ENCODE measurements at places on chromosomes 6 and 20.
A peak's percentile ranks its signal among the peaks of the same experiment; 100 is the strongest.

- DNase-seq, result no peak
These were observed 18.2 kb upstream of the RBL1 start for GRCh38 chr20:37114012-37114411.

- DNase-seq, result no peak
These were observed 8.8 kb downstream of the PKIG start for GRCh38 chr20:44590980-44591778.

- DNase-seq, result no peak
These were observed 63.3 kb downstream of the SLC16A10 start for GRCh38 chr6:111150577-111150976.

GRCh38 chr6:74161380-74161779 is 465.4 kb downstream of the CD109 start:
- no peak for DNase-seq

DNA sequence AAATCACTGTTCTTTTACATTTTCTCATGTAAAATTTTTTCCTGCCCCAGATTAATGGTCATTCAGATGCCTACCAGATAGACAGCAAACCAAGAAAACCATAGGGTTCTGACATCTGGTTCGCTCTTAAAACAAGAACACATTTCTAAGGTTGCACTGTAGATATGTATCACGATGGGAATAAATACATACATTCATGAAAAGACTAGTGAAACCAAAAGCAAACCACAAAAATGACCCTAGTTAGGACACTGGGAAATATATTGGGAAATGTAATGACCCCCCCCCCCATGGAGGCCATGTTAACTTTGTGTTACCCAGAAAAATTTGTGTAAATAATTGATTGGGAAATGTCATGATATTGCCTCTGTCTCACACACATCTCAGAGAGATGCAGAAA is 37.5 kb downstream of the MTFR2 start:
- no peak for DNase-seq

- DNase-seq, result no peak
These were observed 47.3 kb upstream of the BHLHE23 start for GRCh38 chr20:63054103-63054474.

- DNase-seq, result no peak
These were observed 4.1 kb upstream of the ZNF335 start for GRCh38 chr20:45976086-45976485.

- DNase-seq, result no peak
These were observed 2.3 kb downstream of the BIRC7 start for GRCh38 chr20:63238031-63238430.

GRCh38 chr6:2782825-2783187 is 17.6 kb downstream of the WRNIP1 start:
- no peak for DNase-seq

- DNase-seq, result no peak
These were observed 3.9 kb downstream of the CNPY3 start for GRCh38 chr6:42933205-42933604.

GRCh38 chr6:128443553-128443952 is 76.8 kb downstream of the PTPRK start:
- DNase-seq, result no peak

DNA sequence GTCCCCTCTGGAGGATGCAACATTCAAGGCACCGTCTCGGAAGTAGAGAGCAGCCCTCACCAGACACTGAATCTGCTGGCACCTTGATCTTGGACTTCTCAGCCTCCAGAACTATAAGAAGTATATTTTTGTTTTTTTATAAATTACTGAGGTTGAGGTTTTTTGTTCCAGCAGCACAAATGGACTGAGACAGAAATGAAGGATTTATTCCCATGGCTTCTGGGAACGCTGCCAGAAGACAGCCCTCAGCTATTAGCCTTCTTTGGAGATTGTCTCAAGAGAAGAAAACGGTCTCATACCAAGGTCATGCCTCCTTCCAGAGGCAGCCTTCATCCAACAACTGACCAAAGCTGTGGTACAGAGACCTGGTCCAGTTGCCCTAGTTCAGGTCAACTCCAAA is 85.4 kb downstream of the CHMP4B start:
- DNase-seq, result peak; percentile 2

DNA sequence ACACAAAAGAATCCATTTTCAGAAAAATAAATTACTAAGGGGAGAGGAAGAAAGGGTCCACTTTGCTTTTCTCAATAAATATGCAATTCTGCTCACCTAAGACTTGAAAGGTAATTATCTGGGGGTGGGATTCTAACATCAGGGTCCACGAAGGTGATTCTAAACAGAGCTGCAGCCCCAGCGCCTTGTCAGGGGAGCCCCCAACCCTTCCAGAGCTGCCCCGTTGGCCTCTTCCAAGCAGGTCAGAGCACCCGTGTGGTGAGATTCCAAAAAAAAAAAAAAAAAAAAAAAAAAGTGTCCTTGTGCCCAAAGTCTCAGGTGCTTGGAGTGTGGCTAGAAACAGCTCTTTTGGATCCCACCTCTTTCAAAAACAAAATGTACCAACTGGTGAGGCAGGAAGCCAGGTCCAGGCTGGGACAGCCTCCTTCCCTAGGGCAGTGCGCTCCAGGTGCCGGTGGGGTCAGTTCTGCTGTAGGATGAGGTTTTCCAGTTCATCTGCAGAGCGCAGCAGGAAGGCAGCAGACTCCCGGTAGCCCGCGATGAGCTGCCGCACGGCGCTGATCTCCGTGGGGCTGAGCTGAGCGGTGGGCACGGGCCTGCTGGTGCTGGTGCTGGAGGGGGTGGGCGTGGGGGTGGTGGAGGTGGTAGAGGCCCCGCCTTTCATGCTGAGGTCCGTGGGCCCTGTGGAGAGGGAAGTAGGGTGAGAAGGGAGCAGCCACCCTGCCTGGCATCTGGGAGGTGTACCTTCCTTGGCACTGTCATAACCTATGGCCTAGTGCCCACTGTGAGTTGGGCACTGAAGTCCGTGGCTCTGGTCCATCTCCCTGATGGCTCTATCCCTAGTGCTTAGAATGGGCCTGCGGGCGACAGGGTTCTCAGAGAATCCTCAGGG is 89.3 kb downstream of the ASXL1 start:
- peak; percentile 79 for DNase-seq

DNA sequence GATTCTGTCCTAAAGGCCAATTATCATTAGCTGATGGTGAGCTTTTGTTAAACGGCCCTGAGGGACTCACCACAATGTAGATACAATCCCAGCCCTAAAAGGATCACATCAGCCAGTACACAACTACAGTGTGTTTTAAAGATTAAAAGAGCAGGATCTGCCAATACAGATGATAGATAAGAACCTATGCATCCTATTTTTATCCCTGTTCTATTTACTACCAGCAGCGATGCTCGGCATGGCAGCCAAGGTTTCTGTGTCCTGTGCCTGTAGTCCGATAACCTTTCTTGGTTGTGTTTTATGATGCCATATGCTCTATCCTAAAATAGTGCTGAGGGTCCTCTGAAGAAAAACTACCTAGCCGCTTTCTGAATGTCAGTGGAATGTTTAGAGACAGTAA is 289.4 kb downstream of the PHACTR1 start:
- no peak for DNase-seq

DNA sequence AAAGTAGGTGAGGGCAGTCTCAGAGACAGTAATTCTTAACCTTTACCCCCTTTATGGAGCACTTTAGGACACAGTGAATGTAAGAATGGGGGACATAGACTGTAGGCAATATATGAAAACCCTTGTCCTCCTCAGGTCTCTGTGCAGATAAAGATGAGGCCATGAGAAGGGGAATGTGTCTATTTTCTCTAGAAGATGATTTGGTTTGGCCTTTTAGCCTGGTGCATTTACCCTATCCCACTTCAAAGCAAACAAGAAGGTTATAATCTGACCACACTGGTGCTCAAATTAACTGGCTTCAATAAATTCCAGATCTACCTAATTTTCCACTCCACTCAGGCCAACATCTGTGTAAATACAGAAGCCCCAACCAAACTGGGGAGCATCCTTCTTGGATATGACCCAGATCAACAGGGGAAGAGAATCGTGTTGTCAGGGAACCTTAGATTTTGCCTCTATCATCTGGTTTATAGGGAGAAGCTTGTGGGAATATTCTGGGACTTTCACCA is 42.4 kb downstream of the RIPOR2 start:
- DNase-seq, result no peak

- no peak for DNase-seq
These were observed 26.4 kb upstream of the MROH8 start for GRCh38 chr20:37205794-37206193.

GRCh38 chr6:33854572-33855030 is 50.8 kb upstream of the MLN start:
- peak; percentile 88 for DNase-seq

GRCh38 chr20:34388000-34388399 is 24.9 kb downstream of the ITCH start:
- DNase-seq, result no peak

GRCh38 chr6:162621246-162621645 is 106.3 kb downstream of the PRKN start:
- no peak for DNase-seq

GRCh38 chr6:12182676-12183075 is 107.5 kb upstream of the EDN1 start:
- no peak for DNase-seq

DNA sequence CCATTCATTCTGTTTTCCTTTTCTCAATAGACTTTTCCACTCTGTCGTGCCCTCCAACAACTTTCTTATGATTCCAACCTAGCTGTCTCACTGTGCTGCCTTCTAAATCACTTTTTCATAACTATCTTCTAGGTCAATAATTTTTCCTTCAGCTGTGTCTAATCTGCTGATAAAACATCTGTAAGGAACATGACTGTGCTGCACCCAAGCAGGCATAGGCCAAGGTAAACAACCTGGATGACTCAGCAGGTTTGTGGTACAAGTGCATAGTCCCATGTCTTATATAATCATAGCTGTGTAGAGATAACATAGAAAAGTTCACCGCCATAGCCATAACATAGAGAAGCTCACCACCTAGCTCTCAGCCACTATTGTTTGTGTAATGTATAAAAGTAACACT is 332.3 kb downstream of the PLCB1 start:
- no peak for DNase-seq

- DNase-seq, result no peak
These were observed 228.0 kb upstream of the TAB2 start for GRCh38 chr6:149089510-149089909.

GRCh38 chr6:128712898-128713297 is 170.0 kb upstream of the LAMA2 start:
- no peak for DNase-seq

DNA sequence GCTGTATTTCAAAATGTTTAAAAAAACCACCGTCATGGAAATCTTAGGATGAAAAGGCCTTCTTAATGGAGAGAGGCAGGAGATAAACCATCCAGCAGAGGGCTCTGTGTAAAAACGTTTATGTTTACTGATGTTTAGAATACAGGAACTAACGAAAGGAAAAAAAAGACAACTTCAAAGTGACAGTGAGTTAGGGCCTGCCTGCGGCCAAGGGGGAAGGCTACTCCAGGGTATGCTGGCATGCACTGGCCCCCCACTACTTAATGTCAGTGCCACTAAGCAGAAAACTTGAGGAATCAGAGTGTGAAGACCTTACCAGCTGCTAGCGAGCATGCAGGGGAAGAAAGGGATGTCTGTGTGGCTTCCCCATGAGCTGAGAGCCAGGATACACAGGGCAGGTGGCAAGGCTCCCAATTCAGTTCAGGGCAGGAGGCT is 47.7 kb downstream of the AKAP7 start:
- no peak for DNase-seq

GRCh38 chr6:161744211-161745067 is 470.6 kb upstream of the AGPAT4 start:
- DNase-seq, result no peak

DNA sequence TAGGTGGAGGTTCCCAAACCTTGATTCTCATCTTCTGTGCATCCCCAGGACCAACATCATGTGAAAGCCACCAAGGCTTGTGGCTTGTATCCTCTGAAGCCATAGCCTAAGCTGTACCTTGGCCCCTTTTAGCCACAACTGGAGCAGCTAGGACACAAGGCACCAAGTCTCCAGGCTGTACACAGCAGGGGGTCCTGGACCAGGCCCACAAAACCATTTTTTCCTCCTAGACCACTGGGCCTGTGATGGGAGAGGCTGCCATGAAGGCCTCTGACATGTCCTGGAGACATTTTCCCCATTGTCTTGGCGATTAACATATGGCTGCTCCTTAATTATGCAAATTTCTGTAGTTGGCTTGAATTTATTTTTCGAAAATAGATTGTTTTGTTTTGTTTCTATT is 114.8 kb upstream of the LAMA2 start:
- no peak for DNase-seq

DNA sequence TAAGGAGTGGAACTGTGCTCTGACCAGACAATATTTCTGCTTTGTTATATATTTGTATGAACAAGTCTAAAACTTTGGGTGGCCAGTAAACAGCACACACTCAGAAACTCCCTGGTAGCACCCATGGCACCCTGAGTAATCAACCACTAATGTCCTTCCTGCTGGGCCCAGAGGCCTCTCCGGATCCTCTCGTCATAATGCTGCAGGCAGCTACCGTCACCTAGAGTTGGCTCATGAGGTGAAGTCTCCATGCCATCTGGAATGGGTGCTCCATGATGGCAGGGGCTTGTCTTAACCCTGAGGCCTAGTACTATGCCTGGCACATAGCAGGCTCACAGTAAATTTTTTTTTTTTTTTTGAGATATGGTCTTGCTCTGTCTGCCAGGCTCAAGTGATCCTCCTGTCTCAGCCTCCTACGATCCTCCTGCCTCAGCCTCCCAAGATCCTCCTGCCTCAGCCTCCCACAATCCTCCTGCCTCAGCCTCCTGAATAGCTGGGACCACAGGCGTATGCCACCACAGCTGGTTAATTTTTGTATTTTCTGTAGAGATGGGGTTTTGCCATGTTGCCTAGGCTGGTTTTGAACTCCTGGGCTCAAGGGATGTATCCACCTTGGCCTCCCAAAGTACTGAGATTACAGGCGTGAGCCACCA is 3.0 kb upstream of the SDCBP2 start:
- DNase-seq, result no peak

GRCh38 chr6:46273911-46274310 is 103.1 kb upstream of the ENPP5 start:
- DNase-seq, result no peak

GRCh38 chr6:8530785-8531435 is 95.6 kb upstream of the SLC35B3 start:
- DNase-seq, result no peak

DNA sequence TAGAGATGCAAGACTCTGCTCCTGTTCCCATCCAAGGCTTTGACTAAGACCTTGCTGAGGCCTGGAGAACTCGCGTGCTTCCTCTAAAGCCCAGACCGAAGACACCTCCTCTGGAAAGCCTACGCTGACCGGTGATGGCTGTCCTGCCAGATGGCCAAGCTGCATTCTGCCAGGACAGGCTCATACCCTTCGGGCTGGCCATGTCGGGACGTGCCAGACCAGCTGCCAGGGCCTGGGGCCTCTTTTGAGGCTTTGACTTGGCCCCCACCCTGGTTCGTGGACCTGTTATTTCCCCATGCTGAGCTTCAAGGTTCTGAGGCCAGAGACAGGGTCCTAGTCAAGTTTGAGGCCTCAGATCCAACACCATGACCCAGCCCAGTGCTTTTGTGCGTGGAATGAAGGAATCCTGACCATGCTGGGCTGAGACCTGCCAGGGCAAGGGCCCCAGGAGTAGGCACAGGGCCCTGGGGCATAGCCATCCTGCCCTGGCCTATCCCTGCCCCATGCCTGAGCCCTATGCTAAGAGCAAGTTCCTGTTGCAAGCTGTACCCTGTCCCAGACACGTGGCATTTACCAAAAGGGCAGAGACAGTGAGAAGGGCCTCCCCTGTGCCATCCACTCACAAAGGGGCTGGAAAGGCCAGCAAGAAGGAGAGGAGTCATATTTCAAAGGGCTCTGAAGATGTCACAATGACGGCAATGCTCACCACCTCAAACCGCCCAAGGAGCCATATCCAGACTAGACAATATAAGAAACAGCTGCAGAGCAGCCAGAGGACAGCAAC is 42.8 kb downstream of the MRPL14 start:
- DNase-seq, result no peak

Data from G401 (cell line).